NCI-H2081 treated with DMSO at 0.1 percent for 48 hours (cell line): ENCODE measurements at places on chromosomes 6 and 20.

GRCh38 chr6:45644720-45645119 is 267.0 kb upstream of the SUPT3H start:
- DNase-seq = no peak

GRCh38 chr20:1062334-1063010 is 55.9 kb upstream of the PSMF1 start:
- no peak for DNase-seq

DNA sequence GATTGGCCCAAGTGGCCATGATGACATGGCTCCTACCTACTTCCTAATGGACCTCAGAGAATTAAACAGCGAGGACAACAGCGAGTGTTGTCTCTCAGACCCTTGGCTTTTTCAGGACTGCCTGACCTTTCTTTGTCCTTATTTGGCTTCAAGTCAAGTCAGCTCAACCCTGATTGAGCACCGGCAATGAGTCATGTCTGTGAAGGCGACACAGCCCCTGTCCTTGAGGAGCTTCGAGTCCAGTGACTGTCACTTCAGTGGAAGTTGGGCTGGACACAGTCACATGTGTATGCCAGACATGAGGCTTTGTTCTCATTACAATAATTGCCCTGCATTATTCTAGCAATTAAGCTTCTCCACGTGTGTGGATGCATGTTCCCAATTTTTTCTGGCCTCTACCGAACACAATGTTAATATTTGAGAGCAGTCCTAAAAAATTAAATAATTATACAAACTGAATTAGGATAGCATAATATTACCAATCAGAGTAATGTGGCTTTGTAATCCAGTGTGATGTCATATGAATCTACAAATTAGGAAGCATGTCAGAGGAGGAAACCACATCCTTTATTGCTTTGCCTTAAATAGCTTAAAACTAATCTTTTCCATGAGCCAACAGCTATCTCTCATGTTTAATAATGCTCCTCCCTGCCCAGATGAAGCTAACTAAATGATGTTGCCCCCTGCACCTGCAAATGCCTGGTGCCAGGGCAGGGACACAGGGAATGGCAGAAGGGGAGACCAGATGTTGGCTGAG is 178.6 kb downstream of the CDH26 start:
- DNase-seq = no peak

DNA sequence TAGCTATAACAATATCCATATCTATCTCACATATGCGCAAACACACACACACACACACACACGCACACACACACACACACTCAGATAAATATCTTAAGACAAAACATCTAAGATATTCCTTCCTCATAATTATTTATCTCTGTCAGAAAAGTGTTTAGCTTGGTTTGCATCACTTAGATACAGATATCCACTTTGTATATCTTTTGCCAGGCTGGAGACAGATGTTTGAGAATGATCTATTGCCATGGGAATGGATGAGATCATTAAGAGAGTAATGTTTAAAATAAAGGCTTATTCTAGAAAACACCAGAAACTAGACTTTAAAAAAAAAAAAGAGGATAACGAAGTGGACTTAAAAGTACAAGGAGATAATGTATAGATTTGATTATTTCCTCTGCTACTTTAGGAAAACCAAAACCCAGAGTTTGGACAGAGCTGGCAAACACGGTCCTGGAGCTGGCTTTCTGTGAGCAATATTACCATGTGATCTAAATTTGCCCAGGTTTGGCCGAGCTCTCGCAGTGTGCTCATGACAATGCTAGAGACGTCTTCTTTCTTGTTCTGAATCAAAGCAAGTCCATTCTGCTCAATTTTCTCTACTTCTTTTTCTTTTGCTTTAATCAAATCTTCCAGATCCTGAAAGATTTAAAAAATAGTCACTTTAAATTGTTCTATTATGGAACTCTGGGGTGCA is 411.8 kb downstream of the SYNE1 start:
- DNase-seq = no peak
